ENCODE measurements at places on chromosomes 16 and 17. TPM values are rescaled to one million over a fixed set of nuclear protein-coding genes. Genes with fewer than 3 reads are reported as not detected.
A peak's percentile ranks its signal among the peaks of the same experiment; 100 is the strongest.

The PRAC1 gene
- not detected for total RNA-seq

The CES3 gene
- 3.4 TPM for total RNA-seq

The EPOP gene
- 2.1 TPM for total RNA-seq

The SCARF1 gene
- 48.5 TPM for total RNA-seq

- no peak for DNase-seq
Observed at GRCh38 chr17:55770196-55770870, 19.5 kb downstream of the PCTP start.

DNA sequence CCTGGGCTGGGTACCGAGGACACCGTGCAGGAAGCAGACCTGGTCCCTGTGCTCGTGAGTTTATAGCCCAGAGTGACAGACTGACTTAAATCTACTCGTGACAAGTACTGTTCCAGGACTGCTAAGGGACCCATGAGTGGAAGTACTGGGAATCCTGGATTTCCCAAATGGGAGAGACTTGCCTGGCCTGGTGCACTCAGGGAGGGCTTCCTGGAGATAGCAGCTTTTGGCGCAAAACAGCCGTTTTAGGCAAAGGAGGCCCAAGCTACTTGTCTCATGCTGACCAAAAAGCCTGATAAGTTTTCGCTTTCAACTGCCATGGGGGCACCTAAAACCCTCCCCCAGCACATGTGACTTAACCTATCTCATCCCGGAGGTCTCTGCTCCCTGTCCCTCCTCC lies 51.4 kb downstream of the ATP2C2 start:
- peak; percentile 21 for DNase-seq

- DNase-seq = no peak
Observed at GRCh38 chr17:29109477-29110371, 66.8 kb downstream of the PIPOX start.

GRCh38 chr17:58741121-58741625 lies 14.5 kb upstream of the PPM1E start:
- no peak for DNase-seq

GRCh38 chr17:42233156-42233555 lies 38.9 kb upstream of the GHDC start:
- DNase-seq = no peak

DNA sequence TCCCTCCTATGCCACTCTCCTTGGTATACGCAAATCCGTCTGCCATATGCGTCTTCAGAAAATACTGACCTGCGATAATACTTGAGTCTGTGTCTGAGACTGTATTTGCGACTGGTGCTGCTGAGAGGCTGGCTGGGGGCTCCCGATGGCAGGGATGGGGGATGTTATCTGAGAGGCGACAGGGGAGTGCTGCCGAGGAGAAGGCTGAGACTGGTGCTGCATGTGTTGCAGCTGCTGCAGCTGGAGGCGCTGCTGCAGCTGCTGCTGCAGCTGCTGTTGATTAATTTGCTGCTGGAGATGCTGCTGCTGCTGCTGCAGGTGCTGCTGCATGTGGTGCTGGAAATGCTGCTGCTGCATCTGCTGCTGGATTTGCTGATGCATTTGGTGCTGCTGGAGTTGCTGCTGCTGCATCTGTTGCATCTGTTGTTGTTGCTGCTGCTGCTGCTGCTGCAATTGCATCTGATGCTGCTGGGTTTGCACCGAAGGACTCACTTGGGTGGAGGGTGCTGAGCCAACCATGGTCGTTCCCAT lies 107.7 kb downstream of the TOX3 start:
- DNase-seq = no peak

- DNase-seq = no peak
Observed at GRCh38 chr16:54817432-54817831, 113.2 kb upstream of the IRX5 start.

GRCh38 chr17:32259586-32259985 lies 6.0 kb upstream of the RHBDL3 start:
- DNase-seq = no peak

DNA sequence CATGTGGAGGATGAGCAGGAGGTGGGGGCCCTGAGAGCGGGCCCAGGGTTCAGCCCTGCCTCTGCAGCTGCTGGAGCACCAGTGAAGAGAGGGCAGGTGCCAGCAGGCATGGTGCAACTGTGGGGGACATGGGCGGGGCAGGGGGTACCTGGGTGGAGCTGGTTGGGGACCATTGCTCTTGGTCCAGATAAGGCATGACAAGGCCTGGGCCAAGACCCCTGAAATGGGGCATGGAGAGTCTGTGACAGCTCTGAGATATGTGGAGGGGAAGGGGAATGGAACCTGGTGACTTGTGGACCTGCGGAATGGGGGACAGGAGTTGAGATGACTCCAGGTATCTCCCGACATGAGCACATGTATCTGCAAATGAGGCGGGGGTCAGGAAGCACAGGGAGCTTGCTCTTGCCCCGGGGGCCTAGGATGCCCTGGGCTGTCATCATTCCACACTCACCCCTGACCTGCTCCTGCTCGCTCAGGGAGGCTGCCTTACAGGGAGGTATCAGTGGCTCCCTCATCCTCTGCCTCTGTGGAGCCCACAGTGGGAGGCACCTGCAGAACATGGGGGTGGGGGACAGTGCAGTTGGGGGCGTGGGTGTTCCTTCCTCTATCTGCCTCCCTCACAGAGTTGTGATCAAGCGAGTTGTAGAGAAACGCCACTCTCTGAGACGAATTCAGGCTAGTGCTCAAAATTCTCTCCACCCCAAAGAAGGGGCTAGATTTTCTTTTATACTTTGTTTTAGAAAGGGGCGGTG lies 40.2 kb downstream of the TMEM235 start:
- DNase-seq = no peak

GRCh38 chr16:84746231-84746630 lies 46.4 kb downstream of the USP10 start:
- no peak for DNase-seq

- DNase-seq = no peak
Observed at GRCh38 chr16:66605979-66606751, 1.7 kb downstream of the CMTM3 start.

All from upper lobe of right lung (tissue), 1 donor.